ENCODE measurements at places on chromosomes 3 and 15. TPM values are rescaled to one million over a fixed set of nuclear protein-coding genes. Genes with fewer than 3 reads are reported as not detected.

Gene JAGN1
- total RNA-seq: 31.7 TPM

Gene BCL2A1
- total RNA-seq: 104 TPM

DNA sequence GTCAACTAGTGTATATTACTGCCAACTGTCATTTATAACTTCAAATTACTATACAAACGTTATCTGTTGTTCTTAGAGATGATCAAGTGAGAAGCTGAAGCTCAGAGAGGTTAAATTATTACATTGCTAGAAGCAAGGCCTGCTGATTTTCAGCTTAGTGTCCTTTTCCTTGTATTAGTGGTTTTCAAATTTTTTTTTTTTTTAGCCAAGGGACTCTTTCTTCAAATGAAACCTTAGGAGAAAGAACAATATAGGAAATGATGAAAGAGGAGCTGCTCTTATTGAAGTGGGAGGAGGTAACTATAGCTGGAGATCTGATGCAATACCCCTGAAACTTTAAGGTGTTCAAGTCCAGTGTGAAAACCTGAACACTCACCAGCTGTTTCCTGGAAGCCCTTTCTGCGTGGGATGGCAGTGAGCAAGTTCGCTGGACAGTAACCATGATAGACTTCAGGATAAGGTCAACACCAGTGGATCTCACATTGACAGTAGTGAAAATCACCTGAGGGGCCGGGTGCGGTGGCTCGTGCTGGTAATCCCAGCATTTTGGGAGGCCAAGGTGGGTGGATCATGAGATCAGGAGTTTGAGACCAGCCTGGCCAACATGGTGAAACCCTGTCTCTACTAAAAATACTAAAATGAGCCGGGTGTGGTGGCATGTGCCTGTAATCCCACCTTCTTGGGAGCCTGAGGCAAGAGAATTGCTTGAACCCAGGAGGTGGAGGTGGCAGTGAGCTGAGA lies 376.2 kb downstream of the EDEM1 start:
- no peak for DNase-seq
- no peak overlapping the region for H3K4me3 ChIP-seq
- no peak overlapping the region for H3K27ac ChIP-seq
- no peaks in the 10 kb centered on the region for H3K27me3 ChIP-seq

DNA sequence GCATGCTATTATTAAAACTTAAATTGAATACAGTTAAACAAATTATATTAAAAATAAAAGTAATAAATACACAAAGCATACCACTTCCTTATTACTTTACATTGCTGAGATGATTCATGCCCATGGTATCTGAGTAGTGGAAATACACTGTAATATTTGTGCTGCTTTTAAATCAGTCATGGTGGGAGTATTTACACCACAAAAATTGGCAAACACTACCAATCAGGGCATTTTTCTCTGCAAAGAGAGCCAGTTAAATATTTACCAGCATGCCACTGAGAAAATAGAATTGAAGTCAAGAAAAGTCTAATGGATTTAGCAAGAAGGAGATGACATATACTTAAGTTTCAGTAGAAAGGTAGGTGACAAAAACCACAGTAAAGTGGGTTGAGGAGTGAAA lies 19.6 kb downstream of the PPARG start:
- no peak for DNase-seq
- no peak overlapping the region for H3K4me3 ChIP-seq
- peaks cover 8% of the 10 kb centered on the region for H3K36me3 ChIP-seq
- H3K4me1 ChIP-seq: peaks cover 34% of the 10 kb centered on the region

Gene TNFAIP8L3
- total RNA-seq: 1.8 TPM

All from activated T-helper 2 cell treated with anti-CD3 and anti-CD28 coated beads, Interferon-gamma antibody, Interleukin-2, Interleukin-4, amounts not matched to agents 10 μg/mL and 5 μg/mL and 100 μg/mL, durations not matched to agents 14 hours and 24 hours and 36 hours (primary cell).